Urinary bladder (tissue), 4 donors: ENCODE measurements at places on chromosomes 5 and 9.
A peak's percentile ranks its signal among the peaks of the same experiment; 100 is the strongest.

GRCh38 chr9:35696520-35697215 lies 6.9 kb upstream of the TPM2 start:
- no peak for DNase-seq

DNA sequence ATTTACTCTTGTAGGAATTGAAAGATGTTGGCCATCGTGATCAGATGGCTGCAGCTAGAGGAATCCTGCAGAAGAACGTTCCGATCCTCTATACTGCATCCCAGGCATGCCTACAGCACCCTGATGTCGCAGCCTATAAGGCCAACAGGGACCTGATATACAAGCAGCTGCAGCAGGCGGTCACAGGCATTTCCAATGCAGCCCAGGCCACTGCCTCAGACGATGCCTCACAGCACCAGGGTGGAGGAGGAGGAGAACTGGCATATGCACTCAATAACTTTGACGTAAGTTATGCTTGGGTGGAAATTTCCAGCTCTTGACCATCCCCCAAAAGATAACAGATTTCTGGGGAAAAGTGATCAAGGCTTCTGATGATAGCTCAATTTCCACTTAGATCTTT lies 50.6 kb downstream of the LRRTM2 start:
- no peak for DNase-seq

DNA sequence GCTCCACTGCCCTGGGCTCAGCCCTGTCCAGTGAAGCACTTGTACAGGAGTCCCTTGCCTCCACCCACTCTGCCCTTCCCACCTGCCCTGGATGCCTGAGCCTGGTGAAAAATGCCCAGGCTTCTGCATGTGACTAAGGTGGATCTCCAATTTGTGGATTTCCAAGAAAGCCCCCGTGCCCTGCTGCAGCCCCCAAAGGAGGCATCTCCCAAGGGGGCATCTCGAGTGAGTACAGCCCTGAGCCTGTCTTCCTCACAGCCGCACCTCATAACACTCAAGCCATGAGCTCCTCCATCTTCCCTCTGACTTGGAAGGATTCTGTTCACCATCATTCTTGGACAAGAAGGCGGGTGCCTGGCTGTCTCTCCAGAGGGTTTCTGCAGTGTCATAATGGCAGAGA lies 158.0 kb upstream of the PPP1R26 start:
- no peak for DNase-seq

DNA sequence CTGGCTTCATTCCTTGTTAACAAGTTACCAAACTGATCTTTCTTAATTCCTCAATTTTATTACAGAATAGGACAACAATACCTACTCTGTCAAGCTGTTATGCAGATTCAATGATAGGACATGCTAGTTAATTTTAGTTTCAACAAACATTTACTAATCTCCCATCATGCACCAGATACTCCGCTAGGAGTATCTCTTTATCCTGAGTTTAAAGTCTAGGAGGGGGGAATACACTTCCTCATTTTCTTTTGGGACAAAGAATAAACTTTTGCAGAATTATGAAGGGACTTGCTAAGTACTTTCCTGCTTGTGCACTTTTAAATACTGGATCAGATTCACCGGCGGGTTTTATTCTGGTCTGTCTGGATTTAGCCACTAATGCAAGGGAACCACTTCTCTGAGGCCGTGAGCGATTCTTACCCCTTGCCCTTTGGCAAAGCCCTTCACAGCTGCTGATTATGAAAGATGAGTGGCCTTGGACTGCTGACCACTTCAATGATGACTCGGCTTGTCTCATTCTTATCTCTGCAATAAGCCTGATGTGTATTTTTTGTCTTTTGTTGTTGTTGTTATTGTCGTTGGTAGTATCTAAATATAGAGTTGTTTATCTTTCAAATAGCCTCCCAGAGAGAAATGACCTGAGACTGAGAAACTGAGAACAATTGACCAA lies 73.9 kb downstream of the RMI1 start:
- no peak for DNase-seq

DNA sequence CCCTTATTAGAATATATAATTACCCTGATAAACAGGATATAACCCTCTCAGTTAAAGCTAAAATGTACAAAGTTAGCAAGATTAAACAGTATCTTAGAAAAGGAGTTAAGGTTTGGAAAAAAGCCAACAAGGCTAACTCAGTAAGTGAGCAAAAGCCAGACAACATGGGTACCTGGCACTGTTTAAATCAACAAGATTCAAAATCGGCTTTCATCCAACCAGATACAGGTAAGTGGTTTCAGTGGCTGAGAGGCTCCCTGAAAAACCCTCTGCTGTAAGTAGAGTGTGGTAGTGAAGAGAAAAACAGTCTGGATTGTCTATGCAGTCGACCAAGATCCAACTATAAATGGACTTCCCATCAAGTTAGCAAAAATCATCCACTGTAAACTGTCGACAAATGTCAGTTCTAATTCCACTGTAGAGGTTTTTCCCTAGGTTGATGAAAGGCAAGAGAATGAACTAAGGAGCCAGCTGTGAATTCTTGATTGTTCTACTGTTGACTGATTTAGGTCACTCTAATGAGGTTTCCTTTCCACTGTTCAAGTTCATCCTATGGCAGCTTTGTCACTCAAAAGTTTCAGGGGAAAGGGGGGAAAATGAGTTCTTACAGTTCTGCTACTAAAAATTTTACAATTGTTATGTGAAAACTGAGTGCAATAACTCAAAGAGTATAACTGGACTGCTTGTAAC lies 27.3 kb downstream of the ETF1 start:
- no peak for DNase-seq

- no peak for DNase-seq
Measured at GRCh38 chr5:74199005-74199404, 441.5 kb downstream of the ENC1 start.

DNA sequence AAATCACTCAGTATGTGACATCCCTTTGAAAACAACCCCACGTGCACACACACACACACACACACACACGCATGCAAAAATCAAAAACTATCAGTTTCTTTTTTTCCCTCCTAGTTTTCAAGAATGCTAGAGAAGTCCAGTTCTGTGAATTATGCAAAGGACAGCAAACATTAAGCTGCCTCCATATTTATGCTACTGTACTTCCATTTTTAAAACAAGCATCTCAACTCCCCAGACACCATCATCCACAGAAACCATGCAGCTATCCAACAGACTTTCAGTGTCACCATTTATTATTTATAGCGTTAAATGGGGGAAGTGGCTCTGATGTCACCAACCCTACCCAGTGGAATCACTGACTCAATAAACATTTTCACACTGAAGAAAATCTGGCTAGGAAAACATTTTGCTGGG lies 1.6 kb downstream of the FBXW11 start:
- DNase-seq, result no peak

- DNase-seq, result no peak
Measured at GRCh38 chr9:124377551-124378406, 37.5 kb downstream of the PSMB7 start.

- DNase-seq, result no peak
Measured at GRCh38 chr5:105167092-105167491, 1604.5 kb upstream of the NUDT12 start.

GRCh38 chr5:149317281-149318048 lies 27.8 kb upstream of the GRPEL2 start:
- no peak for DNase-seq

- peak; percentile 49 for DNase-seq
Measured at GRCh38 chr5:135353952-135354721, 44.9 kb downstream of the MACROH2A1 start.

DNA sequence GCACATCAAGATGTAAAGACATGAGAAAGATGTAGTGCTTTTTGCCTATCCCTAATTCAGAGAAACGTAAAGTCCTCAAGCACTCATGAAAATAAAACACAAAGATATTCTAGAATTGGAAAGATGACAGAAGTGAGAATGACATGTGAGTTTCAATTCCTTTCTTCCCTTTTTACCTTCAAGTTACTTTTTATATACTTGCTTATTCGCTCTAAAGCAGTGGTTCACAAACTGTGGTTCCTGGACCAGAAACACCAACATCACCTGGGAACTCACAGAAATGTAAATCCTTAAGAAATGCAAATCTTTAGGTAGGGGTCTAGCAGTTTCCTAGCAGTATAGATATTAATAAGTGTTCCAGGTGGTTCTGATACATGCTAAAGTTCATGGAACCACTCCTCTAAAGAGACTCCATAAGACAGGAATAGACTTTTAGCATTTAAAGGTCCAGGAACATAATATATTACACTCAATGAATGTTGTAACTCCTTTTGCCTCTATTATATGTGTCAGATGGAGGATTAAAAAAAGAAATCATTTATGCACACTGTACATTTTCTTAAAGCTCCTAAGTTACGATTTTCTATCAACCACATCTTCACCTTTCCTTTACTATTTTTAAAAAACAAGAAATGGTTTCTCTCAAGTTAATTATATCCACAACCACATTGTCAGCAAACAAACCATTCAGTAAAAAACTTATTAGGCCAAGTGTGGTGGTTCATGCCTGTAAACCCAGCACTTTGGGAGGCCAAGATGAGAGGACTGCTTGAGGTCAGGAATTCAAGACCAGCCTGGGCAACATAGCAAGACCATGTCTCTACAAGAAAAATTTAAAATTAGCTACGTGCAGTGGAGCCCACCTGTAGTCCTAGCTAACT lies 39.9 kb downstream of the ERP44 start:
- DNase-seq, result no peak

GRCh38 chr5:169970911-169971765 lies 9.2 kb downstream of the INSYN2B start:
- no peak for DNase-seq

DNA sequence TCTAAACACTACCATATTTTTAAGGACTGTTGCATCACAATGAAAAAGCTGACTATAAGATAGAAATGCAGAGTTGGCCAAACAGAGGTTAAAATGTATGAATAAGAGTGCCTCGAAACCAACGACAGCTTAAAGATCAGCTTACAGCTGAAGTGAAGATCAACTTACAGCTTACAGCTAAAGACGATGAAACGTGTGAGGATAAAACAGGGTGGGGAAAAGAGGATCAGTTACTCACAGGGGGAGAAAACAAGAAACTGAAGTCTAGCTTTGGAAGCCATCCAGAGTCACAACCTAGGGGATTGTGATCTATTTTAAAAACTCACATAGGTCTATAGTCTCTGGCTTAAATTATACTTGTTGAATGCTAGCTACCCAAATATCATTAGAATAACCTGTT lies 220.0 kb downstream of the SNCAIP start:
- no peak for DNase-seq

GRCh38 chr5:52392321-52392720 lies 395.4 kb upstream of the ITGA1 start:
- no peak for DNase-seq

- no peak for DNase-seq
Measured at GRCh38 chr5:110790673-110791072, 51.9 kb downstream of the SLC25A46 start.

- no peak for DNase-seq
Measured at GRCh38 chr9:76561900-76562299, 102.9 kb downstream of the GCNT1 start.

DNA sequence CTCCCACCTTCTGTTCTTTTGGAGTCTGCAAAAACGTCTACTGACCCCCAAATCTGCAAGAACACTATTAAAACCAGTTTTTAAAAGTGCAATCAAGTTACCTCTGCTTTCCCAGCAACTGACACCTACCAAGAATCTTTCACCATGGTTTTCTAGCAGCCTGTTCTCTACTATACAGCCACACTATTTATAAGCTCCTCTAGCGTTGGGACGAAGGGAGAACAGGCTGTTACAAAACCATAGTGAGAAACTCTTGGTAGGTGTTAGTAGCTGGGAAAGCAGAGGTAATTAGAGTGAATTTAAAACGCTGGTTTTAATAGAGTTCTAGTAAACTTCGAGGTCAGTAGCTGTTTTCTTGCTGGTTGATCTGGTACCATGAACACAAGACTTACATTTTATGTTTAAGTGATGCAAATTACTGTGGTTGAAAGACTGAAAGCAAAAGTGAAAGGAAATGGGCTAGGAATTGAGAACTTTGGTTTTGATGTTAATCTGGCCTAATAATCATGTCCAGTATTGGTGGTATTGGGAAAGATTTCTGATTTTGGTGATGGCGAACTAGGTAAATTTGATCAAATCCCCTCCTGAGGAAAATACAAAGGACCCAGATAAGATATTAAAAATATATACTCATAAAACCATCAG lies 5.3 kb downstream of the MROH2B start:
- DNase-seq, result no peak

- DNase-seq, result no peak
Measured at GRCh38 chr5:71786337-71787055, 67.4 kb downstream of the CARTPT start.

- no peak for DNase-seq
Measured at GRCh38 chr9:84742261-84742660, 72.7 kb downstream of the NTRK2 start.

- no peak for DNase-seq
Measured at GRCh38 chr5:114207615-114208014, 154.3 kb upstream of the KCNN2 start.

DNA sequence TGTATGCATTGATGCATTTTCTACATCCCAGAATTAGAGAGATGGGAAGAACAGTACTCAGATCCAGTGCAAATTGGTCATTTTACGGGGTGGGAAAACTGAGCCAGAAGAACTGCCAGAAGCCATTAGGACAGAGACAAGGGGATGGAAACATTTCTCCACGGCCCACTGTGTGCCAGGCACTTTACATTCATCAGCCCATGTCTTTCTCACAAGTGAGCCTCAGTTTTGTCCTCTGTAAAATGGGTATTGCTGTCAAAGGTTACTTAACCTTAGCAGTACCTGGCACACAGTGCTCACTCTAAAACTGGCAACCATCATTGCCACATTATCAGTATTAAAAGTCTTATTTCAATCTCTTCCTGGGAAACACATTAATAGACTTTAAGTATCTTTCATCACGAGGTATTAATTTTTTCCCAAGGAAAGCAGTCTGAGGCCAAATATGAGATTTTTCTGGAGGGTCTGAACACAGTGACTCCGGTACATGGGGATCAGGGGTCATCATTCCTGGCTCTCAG lies 5.2 kb downstream of the DUSP1 start:
- no peak for DNase-seq

- DNase-seq, result no peak
Measured at GRCh38 chr5:1952021-1952420, 69.3 kb upstream of the IRX4 start.

DNA sequence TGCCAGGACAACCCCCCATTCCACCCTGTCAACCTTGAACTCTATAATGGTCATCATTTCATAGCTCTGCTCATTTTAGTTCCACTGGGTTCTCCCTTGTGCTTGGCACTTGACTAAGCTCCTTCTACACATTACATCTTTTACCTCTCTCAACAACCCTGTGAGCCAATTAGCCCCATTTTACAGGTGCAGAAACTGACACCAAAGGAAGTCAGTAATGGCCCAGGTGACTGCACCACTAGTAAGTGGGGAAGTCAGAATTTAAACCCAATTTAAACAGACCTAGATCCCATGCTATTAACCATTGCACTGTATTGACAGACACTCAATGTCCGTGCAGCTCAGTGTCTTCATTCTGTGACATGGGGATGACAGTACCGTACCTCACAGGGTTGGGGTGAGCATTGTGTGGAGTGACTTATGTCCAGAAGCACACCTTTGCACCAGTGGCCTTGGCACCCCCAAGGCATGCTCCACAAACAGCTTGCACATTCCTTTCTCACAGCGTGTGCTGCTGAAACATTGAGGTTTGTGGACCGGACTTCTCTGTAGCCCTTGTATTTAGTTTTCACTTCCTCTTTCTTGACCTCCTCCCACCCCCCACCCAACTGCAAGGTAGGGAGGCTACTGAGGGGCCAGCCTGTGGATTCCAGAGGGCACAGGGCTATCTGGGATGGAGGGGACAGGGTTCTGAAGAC lies 23.1 kb downstream of the IRF1 start:
- DNase-seq, result no peak

GRCh38 chr5:44331471-44332050 lies 57.7 kb downstream of the FGF10 start:
- no peak for DNase-seq
